Activated naive CD8-positive, alpha-beta T cell treated with anti-CD3 and anti-CD28 coated beads, Interleukin-2, amount 10 ng/mL, durations not matched to agents 7 days and 5 days (primary cell): ENCODE measurements at places on chromosomes 3 and 15. TPM values are rescaled to one million over a fixed set of nuclear protein-coding genes. Genes with fewer than 3 reads are reported as not detected.

The IRAK2 gene
- total RNA-seq: 3.7 TPM

GRCh38 chr3:186236357-186237020 is 125.5 kb downstream of the DGKG start:
- H3K4me1 ChIP-seq: peaks cover 19% of the 10 kb centered on the region
- H3K36me3 ChIP-seq: peaks cover 2% of the 10 kb centered on the region
- peak overlapping the region; percentile 88 for H3K27ac ChIP-seq
- DNase-seq: no peak

DNA sequence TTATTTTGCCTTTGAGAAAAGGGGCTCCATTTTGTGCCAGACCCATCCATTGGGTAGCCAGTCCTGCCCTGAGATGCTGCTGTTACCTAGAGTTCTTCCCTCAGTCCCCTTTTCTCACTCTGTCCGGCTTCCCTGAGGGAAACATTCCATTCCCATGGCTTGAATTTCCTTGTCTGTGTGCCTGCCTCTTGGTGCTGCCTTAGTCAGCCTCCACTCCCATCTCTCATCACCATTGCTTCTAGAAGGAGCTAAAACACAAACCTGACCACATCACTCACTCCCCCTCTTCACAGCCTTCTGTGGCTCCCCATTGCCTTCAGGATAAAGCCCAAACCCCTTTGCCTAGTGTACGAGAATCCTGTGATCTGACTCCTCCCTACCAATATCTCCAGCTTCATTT is 25.2 kb upstream of the C2CD4B start:
- no peak for DNase-seq
- H3K27ac ChIP-seq: no peak overlapping the region
- H3K27me3 ChIP-seq: peaks cover 31% of the 10 kb centered on the region
- H3K4me3 ChIP-seq: no peak overlapping the region
- H3K36me3 ChIP-seq: no peaks in the 10 kb centered on the region

- H3K4me1 ChIP-seq: peaks cover 20% of the 10 kb centered on the region
- no peak overlapping the region for H3K27ac ChIP-seq
- no peak for DNase-seq
- no peaks in the 10 kb centered on the region for H3K27me3 ChIP-seq
- no peak overlapping the region for H3K4me3 ChIP-seq
- peaks cover 10% of the 10 kb centered on the region for H3K36me3 ChIP-seq
These were observed 6.7 kb downstream of the SNX1 start for GRCh38 chr15:64102497-64102896.

GRCh38 chr15:57884936-57885335 is 178.4 kb downstream of the POLR2M start:
- H3K4me1 ChIP-seq: no peaks in the 10 kb centered on the region
- H3K4me3 ChIP-seq: no peak overlapping the region
- H3K36me3 ChIP-seq: no peaks in the 10 kb centered on the region
- H3K27me3 ChIP-seq: peaks cover 35% of the 10 kb centered on the region

The KIF23 gene
- 50.7 TPM for total RNA-seq

DNA sequence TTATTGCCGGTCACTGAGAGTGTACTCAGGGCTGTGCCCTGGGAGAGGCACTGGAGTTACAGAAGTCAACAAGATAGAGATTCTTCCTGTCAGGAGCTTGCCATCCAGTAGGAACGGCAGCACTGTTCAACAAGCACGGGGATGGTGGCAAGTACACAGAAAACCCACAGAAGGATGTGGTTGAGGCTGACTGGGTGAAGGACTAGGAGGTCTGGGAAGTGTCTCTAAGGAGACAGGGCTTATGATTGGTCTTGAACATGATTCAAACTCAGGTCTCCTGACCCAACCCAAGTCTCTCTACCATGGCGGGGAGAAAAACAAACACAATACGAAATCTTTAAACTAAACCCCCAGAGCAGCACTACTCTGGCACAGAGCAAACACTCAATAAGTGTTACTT is 37.6 kb downstream of the ERICH6 start:
- DNase-seq: peak; percentile 48
- peak overlapping the region; percentile 47 for H3K4me3 ChIP-seq
- peaks cover 31% of the 10 kb centered on the region for H3K27me3 ChIP-seq
- H3K4me1 ChIP-seq: peaks cover 25% of the 10 kb centered on the region

The SLC28A1 gene
- total RNA-seq: not detected

DNA sequence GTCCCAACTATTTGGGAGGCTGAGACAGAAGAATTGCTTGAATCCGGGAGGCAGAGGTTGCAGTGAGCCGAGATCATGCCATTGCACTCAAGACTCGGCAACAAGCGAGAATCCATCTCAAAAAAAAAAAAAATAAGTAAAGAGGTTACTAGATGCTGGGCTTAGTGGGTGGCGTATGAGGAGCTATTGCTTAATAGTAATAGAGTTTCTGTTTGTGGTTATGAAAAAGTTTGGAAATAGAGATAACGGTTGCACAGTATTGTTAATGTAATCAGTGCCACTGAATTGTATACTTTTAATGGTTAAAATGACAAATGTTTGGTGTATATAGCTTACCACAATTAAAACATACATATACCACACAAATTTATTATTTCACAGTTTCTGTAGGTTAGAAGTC is 14.7 kb upstream of the HHATL start:
- DNase-seq: no peak
- no peaks in the 10 kb centered on the region for H3K4me1 ChIP-seq
- no peak overlapping the region for H3K27ac ChIP-seq
- no peaks in the 10 kb centered on the region for H3K36me3 ChIP-seq
- no peak overlapping the region for H3K4me3 ChIP-seq
- peaks cover 16% of the 10 kb centered on the region for H3K27me3 ChIP-seq

The SOX14 gene
- not detected for total RNA-seq

DNA sequence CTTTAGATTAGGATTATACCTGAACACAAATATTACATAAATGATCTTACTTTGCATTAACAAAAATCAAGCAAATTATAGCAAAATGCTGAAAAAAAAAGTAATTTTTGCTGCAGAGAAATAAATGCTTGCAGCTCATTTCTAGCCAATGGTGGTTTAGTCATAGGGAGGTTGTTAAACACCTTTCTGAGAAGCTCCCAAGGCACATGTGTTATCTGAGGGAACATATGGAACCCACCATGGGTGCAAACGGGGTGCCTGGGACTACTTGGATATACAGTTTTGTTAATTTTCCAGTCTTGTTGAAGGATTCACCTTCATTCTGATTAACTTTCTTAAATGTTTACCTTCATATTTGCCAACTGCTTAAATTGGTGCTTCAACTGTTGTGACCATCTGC is 8.9 kb upstream of the RAMAC start:
- no peak for DNase-seq
- peaks cover 8% of the 10 kb centered on the region for H3K36me3 ChIP-seq
- peaks cover 8% of the 10 kb centered on the region for H3K4me1 ChIP-seq
- no peak overlapping the region for H3K4me3 ChIP-seq
- no peak overlapping the region for H3K27ac ChIP-seq

DNA sequence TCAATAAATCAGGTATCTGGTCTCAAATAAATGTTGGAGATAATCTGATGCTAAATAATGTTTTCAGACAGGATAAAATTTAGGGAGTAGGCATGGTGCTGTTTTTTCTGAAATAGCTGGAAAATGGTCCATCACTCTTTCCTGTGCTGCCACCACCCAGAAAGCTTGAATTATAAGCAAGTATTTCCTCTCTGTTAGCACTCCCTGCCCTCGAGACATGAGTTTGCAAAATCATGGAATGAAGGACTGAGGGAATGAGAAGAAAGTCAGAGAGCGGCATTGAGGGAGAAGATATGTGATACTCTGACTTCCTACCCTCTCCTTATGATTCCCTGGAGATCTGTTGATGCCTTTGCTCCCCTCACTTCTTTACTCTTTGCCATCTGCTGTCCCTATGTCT is 1095.7 kb downstream of the IGSF11 start:
- no peaks in the 10 kb centered on the region for H3K27me3 ChIP-seq
- no peak for DNase-seq
- no peaks in the 10 kb centered on the region for H3K36me3 ChIP-seq
- no peak overlapping the region for H3K27ac ChIP-seq

DNA sequence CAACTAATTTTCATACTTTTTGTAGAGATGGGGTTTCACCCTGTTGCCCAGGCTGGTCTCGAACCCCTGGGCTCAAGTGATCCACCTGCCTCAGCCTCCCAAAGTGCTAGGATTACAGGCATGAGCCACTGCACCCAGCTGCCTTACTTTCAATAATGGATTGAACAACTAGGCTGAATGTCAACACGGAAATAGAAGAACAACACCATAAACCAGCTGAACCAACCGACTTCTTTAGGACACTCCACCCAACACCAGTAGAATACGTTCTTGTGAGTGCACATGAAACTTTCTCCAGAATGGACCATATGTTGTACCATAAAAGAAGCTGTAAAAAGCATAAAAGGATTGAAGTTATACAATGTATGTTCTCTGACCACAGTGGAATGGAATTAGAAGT is 42.9 kb downstream of the GXYLT2 start:
- no peak overlapping the region for H3K27ac ChIP-seq
- H3K4me1 ChIP-seq: no peaks in the 10 kb centered on the region
- H3K4me3 ChIP-seq: no peak overlapping the region

The FBXO40 gene
- not detected for total RNA-seq

The CLDN18 gene
- total RNA-seq: not detected
